ENCODE measurements at places on chromosomes 2 and 18.

GRCh38 chr18:49135877-49136276 lies 185.1 kb upstream of the SMAD7 start:
- no peak for DNase-seq

DNA sequence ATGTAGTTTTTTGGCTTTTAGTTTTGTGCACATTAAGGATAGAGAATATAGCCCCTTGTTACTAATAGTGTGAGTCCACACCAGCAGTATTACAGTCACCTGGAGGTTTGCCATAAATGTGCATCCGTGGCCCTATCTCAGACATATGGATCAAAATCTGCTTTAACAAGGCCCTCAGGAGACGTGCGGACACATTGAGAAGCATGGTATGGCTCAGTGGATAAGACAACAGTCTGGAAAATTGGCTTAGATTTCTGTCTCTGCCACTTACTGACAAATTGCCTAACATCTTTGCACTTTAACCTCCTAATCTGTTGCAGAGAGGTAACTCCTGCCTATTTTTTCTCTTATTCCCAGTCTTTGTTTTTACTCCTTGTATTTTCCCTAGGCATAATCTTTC lies 307.2 kb upstream of the DLGAP1 start:
- DNase-seq, result no peak

DNA sequence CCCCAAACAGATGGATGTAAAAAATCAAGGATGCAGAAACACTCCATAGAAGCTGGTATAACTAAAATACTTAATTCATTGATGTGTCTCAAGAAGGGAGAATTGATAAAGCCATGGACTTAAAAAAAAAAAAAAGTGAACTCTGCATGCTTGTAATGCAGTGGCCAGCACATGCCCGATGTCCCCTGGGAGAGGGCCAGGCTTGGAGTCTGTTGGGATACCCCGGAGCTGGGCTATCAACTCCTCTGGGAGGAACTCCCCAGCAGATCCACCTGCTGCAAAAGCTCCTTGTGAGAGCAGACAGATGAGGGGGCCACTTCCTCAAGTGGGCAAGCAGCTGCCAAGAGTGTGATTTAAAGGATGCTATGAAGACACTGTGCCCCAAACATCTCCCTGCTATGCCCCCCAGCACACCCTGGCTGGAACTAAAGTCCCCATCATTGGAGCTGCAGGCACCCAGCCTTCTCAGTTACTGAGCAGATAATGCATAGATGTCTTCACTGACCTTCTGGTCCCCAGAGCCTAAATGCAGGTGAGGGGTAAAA lies 311.5 kb upstream of the ID2 start:
- DNase-seq, result no peak

- DNase-seq, result no peak
Measured at GRCh38 chr2:173326806-173327205, 27.9 kb upstream of the CDCA7 start.

DNA sequence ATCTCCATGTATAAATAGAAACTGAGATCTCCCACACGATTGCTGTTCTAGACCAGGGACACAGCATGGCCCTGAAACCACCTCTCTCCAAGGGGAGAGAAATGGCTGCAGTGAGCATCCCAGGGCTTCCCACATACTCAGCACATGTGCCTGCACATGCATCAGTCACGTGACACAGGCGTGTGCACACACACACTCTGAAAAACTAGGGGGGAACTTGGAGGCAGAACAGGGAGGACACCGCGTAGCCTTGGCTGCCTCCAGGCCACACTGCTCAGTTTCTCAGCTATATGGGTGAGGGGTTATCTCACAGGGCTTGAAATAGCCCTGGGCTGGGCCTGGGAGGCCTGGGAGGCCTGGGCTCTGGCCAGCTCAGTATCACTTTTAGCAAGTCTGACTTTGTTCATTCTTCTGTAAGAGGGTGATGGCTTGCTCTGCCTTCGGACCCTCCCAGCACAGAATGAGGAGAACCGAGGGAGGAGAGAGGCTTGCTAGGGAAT lies 66.9 kb downstream of the EMX1 start:
- no peak for DNase-seq

DNA sequence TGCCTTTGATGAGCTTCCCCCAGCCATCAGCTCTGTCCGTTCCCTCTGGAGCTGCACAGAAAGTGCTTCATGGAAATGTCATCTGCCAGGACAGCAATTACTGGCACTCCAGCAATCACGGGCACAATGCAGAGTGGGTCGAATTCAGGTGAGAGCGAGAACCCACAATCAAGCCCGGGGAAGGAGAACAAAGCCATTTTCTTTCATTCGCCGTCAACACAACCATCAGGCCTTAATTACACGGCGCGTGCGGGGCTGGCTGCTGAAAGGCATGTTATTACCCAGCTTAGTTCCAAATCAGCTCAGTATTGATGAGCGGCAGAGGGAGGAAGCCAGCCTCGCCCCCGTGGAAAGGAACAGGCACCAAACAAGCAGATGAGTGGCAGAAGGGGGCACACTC lies 143.9 kb downstream of the MYT1L start:
- no peak for DNase-seq

DNA sequence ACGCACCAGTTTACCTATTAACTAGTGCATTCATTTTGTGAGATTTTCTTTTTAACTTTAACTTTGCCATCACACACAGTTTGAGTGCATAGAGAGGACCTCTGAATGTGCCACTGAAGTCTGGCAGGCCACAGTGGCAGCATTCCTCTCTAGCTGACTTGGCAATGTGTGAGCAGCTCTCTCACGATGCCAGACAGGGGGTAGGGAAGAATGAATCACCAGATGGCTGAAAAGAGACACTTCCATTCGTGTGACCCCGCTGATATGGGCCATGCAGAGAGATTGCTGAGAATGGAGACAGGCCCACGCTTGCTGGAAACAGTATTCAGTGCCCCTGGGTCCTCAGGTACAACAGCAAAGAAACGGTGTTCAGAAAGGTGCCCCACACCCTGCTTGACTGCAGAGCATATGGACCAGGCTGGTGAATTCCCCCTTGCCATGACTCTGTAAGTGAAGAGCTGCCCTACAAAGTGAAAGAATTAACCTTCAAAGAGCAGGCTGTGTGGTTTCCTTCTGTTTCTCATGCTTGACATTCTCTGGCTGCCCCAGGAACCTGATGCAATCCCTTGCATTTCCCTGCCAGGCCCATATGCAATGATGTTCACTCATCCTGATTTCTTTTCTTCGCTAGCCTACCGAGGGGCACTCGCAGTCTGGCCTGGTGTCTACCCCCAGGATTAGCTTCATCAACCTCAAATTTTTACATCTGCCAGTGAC lies 236.1 kb downstream of the CDH20 start:
- no peak for DNase-seq

GRCh38 chr2:188318161-188318749 lies 26.6 kb downstream of the GULP1 start:
- no peak for DNase-seq

DNA sequence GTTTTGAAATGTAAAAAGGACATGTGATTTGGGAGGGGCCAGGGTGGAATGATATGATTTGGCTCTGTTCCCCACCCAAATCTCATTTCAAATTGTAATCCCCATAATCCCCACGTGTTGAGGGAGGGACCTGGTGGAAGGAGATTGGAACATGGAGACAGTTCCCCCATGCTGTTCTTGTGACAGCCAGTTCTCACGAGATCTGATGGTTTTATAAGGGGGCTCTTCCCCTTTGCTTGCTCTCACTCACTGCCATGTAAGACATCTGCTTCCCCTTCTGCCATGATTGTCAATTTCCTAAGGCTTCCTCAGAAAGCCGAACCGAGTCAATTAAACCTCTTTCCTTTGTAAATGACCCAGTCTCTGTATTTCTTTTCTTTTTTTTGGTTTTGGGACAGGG lies 39.2 kb downstream of the FECH start:
- DNase-seq, result no peak

DNA sequence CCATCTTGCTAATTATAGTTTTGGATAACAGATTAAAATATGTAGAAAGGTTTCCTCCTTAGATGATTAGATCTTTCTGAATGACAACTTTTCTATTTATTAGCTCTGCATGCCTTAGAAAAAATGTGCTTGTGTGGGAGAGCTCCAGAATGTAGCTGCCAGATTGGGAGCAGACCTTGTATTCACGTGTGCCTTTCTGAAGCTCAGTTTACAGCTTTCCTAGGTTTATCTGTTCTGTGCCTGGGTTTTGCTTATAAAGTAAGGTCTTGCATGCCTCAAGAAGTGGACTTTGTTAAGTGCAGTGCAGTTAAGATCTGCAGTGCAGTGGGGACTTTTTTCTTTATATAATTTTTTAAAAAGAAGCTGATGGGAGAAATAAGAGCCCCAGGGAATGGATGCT lies 179.0 kb downstream of the DCC start:
- DNase-seq, result no peak

DNA sequence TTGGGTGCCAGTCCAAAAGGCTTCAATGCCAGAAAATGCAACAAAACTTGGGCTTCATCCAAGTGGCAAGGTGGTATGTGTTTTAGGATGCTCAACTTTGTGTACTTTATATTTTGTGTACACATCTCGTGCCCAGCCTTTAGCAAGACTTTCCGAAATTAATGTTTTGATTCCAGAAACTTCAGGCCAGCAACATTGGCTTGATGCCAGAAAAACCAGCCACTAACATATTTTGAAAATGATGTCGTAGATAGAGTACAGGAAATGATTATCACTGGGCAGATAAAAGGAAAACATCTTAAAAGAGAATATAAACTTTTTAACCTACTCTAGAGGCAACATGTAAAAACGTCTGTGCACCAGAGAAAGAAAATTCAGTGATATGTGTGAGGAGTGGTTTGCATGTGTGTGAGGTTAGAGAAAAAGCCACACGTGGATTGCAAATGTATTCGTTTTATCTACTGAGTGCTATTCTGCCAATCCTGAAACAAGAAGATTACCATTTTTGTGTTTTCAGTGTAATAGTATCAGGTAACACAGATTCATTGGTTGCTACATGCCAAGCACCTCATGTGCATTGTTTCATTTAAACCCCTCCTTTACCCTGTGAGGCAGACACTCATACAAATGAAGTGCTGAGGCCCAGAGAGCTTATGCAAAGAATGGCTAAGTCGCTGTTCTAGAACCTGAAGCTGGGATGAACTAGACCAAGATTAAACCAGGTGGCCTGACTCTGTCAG lies 264.8 kb downstream of the C1D start:
- no peak for DNase-seq

GRCh38 chr2:213087040-213087439 lies 64.4 kb downstream of the IKZF2 start:
- DNase-seq, result no peak

GRCh38 chr2:37688771-37689468 lies 17.5 kb upstream of the CDC42EP3 start:
- DNase-seq, result no peak

DNA sequence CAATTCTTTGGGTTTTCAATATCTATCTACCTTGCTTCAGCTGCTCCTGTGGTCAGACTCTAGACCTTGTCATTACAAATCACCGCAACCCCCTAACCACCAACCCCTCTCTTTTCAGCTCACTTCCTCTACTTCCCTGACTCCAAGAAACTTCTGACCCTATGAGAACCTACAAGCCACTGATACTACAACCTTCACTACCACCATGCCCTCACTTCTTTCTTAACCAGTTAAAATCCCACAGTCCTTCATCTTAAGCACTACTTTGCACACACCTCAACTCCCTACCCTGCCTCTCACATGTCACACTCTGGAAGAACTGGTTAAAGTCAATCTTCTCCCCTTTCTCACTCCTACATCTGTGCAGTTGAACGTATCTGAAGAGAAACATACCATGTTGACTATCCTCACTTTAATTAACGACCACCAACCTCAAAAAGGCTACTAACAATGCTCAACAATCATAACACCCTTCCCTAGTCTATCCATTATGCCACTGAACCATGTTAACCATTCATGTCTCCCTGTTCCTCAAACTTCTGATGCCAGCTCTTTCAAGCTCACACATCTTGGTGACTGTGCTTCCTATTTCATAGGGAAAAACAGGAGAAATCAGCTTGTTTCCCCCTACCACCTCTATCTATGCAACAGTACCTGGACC lies 12.6 kb downstream of the EIF2AK3 start:
- no peak for DNase-seq

- DNase-seq, result no peak
Measured at GRCh38 chr2:45337481-45337880, 273.6 kb downstream of the SRBD1 start.

DNA sequence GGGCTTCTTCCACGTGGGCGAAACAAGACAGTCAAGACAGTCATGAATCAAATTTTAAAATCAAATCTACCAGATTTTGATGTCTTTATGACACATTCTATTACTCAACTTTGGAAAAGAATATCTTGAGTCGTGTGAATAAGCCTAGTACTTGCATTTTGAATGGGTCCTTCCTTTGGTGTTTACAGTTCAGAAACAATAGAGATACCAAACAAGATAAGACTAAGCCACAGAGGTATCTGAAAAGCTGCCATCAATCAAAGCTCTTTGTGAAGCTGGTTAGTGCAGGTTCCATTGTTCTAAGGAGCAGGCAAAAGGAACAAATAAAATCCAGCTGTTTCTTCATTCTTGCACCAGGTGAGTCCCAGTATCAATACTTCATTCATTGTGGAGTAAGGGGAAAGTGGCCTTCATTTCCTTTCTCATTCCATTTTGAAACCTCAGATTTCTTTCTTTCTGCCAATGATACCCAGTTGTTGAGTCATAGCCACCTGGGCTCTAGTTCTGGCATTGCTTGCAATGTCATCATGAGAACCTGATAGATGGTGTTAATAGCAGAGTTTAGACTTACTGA lies 151.7 kb upstream of the L3MBTL4 start:
- no peak for DNase-seq

DNA sequence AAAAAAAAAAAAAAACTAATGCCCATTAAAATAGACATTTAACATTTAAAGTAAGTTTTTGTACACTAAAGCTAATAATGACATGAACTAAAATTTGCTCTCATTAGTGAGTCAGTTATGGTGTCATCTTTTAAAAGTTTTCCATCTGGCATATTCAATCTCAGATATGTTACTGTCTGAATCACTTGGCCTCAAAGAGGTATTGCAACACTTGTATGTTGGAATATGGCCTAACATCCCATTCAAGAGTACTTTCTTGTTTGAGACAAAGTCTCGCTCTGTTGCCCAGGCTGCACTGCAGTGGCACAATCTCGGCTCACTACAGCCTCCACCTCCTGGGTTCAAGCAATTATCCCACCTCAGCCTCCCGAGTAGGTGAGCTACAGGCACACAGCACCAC lies 169.7 kb downstream of the TMEM163 start:
- DNase-seq, result no peak

GRCh38 chr2:159828738-159829137 lies 30.7 kb upstream of the CD302 start:
- DNase-seq, result no peak
